Stimulated activated CD8-positive, alpha-beta memory T cell treated with anti-CD3 and anti-CD28 coated beads, Interleukin-2, amount 100 ng/mL, for 1 hour (primary cell): ENCODE measurements at places on chromosomes 5 and 9.

GRCh38 chr5:132298298-132299212 lies 4.4 kb downstream of the SLC22A4 start:
- DNase-seq = no peak

GRCh38 chr5:136174021-136174659 lies 18.8 kb downstream of the SMIM32 start:
- DNase-seq = no peak

GRCh38 chr5:113612060-113612496 lies 98.6 kb downstream of the YTHDC2 start:
- no peak for DNase-seq

DNA sequence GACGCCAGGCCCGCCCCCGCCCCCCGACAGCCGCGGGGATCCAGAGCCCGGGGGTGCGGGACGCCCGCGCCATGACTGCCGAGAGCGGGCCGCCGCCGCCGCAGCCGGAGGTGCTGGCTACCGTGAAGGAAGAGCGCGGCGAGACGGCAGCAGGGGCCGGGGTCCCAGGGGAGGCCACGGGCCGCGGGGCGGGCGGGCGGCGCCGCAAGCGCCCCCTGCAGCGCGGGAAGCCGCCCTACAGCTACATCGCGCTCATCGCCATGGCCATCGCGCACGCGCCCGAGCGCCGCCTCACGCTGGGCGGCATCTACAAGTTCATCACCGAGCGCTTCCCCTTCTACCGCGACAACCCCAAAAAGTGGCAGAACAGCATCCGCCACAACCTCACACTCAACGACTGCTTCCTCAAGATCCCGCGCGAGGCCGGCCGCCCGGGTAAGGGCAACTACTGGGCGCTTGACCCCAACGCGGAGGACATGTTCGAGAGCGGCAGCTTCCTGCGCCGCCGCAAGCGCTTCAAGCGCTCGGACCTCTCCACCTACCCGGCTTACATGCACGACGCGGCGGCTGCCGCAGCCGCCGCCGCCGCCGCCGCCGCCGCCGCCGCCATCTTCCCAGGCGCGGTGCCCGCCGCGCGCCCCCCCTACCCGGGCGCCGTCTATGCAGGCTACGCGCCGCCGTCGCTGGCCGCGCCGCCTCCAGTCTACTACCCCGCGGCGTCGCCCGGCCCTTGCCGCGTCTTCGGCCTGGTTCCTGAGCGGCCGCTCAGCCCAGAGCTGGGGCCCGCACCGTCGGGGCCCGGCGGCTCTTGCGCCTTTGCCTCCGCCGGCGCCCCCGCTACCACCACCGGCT lies 1.0 kb downstream of the FOXE1 start:
- no peak for DNase-seq

- DNase-seq = no peak
Observed at GRCh38 chr9:115373000-115373709, 255.2 kb upstream of the TNC start.

GRCh38 chr9:32968101-32969011 lies 33.1 kb downstream of the APTX start:
- DNase-seq = peak; percentile 25

DNA sequence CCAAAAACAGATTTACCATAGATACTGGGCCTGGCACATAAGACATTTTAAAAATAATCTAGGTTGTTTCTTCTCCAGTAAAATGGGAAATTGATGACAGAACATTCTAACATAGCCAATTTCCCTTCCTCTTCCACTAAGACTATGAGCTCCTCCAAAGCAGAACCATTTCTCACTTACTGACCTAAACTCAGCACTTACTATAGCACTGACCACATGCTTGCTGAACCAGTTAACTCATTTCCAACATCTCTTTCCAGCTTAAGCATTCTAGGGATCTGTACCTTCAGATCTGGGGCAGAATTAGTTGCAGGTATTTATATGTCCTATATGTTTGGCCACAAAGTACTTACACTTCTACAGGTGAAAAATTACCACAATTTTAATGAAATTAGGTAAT lies 58.9 kb downstream of the TTC39B start:
- DNase-seq = no peak

DNA sequence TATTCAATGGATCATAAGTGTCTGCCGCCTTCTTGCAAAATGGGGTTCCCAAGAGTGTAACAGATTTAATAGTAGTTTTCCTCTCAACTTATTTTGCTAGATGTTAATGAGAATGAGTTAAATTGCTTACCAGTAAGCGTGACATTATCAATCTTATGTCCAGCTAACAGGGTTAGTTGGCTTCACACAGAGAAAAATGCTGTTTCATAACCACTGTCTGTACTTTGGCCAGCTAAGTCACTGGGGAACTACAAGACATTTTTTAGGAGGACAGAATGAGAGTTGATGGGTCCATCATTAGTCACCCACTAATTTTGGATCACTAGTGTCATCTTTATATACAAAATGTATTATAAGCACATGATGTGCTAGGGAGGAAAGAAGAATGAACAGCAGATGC lies 1.4 kb downstream of the CDC37L1 start:
- no peak for DNase-seq

DNA sequence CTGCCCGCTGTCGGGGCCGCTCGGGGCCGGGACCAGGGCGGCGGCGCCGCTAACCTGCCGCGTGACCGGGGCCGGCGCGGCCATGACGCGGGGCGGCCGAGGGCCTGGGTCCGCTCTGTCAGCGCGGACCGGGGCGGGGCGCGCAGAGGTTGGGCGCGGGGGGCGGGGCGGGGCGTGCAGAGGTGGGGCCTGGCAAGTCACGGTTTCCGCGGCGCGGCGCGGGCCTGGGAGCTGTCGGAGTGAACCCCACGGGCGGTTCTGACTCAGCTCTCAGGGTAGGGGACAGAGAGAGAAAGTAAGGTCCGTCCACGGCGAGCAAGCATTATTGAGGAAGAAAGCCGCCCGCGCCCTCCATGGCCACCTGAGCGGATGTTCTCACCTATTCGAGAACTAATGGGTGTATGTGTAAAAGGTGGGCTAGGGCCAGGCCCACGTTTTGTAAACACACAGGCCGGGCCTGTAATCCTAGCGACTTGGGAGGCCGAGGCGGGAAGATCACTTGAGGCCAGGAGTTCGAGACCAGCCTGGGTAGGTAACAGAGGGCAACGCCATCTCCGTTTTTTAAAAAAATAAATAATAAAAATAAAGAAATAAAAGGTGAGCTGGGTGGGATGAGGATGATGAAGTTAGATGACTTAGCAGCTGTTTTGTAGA lies at the start of gene PRXL2C:
PRXL2C (minus strand) TSS at position 120 of the 654 bp plus-strand sequence; CDS start at position 84, 36 bp downstream.
- DNase-seq = peak; percentile 80

GRCh38 chr5:112958093-112959088 lies 18.2 kb upstream of the DCP2 start:
- no peak for DNase-seq

DNA sequence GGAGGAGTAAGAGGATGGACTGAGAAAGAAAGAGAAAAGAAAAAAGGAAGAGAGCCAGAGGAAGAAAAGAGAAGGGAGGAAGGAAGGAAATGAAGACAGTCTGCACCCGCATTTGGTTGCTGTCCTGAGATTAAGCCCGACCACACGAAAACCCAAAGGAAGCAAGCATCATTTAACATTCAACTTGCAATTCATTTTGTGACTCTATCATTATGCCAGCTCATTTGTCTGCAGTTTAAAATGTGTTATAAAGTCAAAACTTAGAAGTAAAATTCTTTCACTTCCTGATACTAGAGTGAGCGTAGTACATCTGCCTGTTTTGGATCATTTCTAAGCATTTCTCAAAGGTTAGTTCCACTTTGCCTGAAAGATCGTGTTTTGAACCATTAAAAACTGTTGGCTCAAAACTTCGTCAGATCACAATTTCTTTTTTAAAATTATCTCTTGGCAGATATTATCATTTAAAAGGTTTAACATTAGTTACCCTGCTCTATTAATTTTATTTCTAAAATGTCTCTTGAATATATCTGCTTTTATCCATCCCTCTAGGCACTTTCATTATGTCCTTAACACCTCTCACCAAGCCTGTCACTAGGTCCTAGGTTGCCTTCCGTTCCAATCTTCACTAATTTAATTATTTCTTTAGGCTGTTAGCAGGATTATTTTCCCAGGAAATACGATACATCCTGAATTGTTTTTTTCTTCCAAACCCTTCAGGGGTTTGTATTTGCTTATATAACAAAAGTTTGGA lies 240.9 kb downstream of the TLE4 start:
- no peak for DNase-seq

DNA sequence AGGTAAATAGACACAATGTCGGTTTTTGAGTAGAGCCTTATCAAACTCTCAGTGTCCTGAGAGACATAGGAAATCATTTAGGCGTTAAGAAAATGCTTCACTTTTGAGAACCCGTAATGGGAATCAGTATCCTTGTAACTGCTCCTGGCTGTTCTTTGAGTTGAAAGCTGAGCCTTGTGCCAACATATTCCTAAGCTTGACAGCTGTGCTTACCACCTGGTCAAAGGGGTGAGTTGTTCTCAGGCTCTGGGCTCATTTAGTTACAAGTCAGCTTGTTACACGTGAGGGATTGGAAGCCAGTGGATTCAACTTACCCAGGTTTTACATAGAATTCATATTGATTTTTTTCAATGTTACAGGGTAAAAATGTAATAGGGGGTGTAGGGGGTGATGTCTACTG lies 145.9 kb downstream of the GABRB2 start:
- no peak for DNase-seq

DNA sequence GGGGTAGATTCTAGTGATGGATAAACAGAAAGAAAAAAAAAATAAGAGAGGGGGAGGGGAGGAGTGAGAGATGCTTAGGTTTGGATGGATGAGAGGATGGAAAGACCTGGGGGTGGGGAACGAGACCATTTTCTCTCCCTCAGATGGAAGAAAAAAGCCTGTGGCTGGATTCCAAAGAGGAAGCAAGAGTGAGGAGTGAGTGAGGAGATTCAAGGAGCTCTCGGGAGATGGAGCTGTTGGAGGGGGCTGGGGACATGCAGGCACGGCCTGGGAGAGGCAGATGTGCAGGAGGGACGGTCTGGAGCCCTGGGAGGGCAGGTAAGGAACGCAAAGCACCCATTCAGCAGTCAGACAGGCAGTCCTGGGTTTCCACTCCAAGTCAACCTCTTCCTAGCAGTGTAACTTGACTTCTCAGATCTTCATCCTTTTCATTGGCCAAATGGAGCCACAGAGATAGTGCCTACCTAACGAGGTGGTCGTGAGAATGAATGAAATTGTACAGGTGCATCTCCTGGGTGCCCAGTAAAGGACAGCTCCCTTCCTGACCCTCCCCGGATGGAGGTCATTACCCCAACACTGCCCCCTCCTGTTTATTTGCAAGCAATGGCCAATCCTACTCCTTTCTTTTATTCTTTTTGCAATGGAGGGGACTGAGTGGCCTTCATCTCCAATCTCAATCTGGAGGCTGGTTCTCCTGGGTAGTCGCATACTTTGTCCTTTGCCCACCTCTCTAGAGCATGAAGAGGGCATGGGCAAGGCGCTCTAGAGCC lies 52.2 kb downstream of the PCDH1 start:
- no peak for DNase-seq

DNA sequence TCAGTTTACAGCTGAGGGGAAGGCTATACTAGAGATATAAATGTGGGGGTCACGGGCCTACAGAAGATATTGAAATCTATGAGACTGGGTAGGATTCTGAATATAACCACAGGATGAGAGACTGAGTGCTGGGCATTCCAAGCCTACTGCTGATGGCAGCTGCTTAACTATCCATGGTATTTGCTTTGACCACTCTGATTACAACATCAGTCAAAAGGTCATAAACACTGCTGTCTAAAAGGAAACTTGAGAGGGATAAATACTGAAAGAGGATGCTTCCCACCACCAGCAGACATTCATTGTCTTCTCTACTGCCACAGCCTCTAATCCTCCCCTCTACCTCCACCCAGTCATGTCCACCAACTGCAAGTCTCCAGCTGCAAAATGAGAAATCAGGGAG lies 3.8 kb downstream of the ZNF622 start:
- no peak for DNase-seq

- no peak for DNase-seq
Observed at GRCh38 chr5:57466544-57466943, 16.1 kb downstream of the ACTBL2 start.

- no peak for DNase-seq
Observed at GRCh38 chr5:135434591-135435466, 12.3 kb downstream of the DCANP1 start.

- no peak for DNase-seq
Observed at GRCh38 chr9:9846557-9846956, 766.2 kb downstream of the PTPRD start.

GRCh38 chr9:97594381-97594921 lies 38.7 kb downstream of the TSTD2 start:
- no peak for DNase-seq

- DNase-seq = no peak
Observed at GRCh38 chr5:35904443-35905132, 33.8 kb downstream of the CAPSL start.

GRCh38 chr5:87526131-87526530 lies 113.4 kb upstream of the CCNH start:
- no peak for DNase-seq

DNA sequence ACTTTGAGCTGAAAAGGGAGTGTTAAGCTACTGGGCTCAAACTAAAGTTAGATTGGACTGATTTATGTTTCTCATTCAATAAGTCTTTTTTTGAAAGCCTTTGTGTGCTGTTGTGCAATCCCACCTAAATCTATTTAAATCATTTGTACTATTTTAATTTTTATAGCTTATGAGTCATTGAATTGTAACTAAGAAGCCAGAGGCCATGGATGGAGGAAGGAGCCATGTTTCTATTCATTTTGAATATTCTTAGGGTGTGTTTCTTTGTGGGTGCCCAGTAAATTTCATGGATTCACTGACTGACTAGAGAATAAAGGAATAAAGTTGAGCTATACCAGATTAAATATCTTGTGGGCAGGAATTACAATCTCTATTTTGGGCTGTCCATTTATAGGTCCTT lies 238.5 kb downstream of the KIF4B start:
- no peak for DNase-seq
